ENCODE measurements at places on chromosomes 7 and 10.

- DNase-seq: no peak
These were observed 372.9 kb upstream of the NFE2L3 start for GRCh38 chr7:25779002-25779546.

- no peak for DNase-seq
These were observed 234.9 kb downstream of the HGF start for GRCh38 chr7:81534996-81535395.

DNA sequence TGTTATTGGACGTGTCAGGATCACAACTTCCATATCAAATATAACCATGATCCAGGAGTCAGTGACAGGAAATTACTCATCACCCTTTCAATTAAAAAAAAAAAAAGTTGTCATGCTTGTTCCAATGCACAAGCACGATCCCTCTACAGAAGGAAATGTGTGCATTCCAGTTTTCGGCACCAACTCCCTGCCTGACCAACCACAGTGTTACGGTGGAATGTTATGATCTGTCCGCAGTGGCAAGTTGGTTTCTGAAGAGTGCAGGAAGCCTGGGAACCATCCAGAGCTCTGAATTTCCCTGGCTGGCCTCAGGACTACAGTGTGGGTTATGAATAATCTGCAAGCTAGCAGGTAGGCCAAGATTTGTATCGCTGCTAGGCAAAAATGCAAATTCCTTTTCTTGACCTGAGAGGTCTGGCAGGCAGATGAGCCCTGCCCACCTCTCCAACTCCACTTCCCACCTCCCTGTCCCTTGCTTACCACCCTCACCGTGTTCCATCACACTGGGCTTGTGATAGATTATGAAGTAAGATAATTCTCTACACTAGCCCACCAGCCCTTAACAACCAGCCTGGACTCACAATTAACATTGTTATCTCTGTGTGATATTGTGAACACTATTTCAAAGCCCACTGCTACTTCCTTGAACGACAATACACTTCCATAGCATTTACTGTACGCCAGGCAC is 20.4 kb downstream of the FRMPD2 start:
- no peak for DNase-seq

GRCh38 chr7:154875297-154875696 is 127.6 kb downstream of the PAXIP1 start:
- DNase-seq: no peak
